Peyer's patch (tissue), 4 donors: ENCODE measurements at places on chromosomes 16 and 17. TPM values are rescaled to one million over a fixed set of nuclear protein-coding genes. Genes with fewer than 3 reads are reported as not detected.
A peak's percentile ranks its signal among the peaks of the same experiment; 100 is the strongest.

DNA sequence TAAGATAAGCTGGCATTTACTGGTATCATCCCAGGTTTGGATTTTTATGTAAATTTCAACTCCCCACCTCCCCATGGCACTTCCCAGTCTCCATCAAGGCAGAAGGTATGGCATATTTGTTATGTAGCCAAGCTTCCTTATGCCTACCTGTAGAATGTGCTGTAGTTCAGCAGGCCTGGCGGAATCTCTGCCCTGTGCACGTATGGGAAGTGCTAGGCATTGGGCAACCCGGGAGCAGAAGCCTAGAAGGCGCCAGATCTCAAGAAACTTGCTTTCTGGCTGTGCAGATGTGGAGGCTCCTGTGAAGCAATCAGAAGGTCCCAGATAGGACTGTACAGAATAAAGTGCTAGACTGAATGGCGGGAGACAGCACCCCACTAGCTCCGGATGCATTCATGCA is 64.7 kb downstream of the SNX20 start:
- DNase-seq = no peak
- peak overlapping the region; percentile 54 for H3K27ac ChIP-seq
- H3K27me3 ChIP-seq = no peaks in the 10 kb centered on the region
- no peak overlapping the region for H3K4me3 ChIP-seq

GRCh38 chr17:44733753-44734152 is 25.0 kb upstream of the ADAM11 start:
- DNase-seq = no peak
- no peak overlapping the region for H3K4me3 ChIP-seq
- H3K27me3 ChIP-seq = no peaks in the 10 kb centered on the region
- no peaks in the 10 kb centered on the region for H3K4me1 ChIP-seq

- H3K27ac ChIP-seq = peak overlapping the region; percentile 95
- H3K36me3 ChIP-seq = no peaks in the 10 kb centered on the region
- H3K27me3 ChIP-seq = no peaks in the 10 kb centered on the region
- no peak for DNase-seq
- H3K4me1 ChIP-seq = peaks cover 48% of the 10 kb centered on the region
Observed at GRCh38 chr17:39754958-39755553, 17.3 kb downstream of the GRB7 start.

DNA sequence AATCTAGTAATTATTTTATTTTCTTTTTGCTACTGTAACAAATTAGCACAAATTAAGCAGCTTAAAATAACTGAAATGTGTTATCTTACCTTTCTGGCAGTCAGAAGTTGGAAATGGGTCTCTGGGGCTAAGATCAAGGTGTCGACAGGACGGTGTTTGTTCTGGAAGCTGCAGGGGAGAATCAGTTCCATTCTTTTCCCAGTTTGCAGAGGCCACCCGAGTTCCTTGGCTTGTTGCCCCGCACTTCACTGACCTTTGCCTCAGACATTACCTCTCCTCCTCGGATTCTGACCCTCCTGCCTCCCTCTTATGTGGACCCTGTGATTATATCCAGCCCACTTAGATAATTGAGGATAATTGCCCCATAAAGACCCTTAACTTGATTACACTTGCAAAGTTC is 61.0 kb upstream of the MAF start:
- no peaks in the 10 kb centered on the region for H3K4me1 ChIP-seq
- no peak overlapping the region for H3K27ac ChIP-seq
- H3K4me3 ChIP-seq = no peak overlapping the region
- H3K27me3 ChIP-seq = no peaks in the 10 kb centered on the region

DNA sequence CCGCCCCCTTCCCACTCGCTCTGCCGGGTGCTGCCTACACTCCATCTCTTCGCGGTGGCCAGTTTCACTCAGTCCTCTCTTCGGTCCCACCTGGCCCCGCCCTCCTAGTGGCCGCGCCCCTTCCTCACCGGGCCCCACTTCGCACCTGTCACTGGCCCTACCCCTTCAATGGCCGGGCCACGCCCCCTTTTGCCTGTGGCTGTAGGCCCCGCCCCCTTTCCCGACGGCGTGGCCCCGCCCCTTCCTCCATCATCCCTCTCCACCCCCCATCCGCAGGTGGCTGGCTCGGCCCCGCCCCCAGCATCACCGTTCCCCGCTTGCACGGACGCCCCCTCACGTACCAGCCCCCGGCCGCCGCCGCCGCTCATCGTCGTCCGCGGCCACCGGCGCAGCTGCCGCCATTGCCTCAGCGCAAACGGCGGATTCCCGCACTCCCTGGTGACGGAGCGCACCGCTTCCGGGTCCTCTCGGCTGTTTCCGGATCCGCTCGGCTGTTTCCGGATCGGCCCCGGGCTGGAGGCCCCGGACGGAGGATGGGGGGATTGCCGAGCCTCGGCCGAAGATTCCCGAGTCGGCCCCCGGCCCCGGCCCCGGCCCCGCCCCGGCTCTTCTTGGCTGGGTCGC is at the start of gene RABEP2:
Gene RABEP2, minus strand, starts transcription at position 477 of the 624 bp plus-strand sequence. Its CDS starts 75 bp downstream, at position 402.
- H3K27ac ChIP-seq = peak within 1 kb of the TSS; percentile 99
- DNase-seq = peak; percentile 99
- H3K36me3 ChIP-seq = peaks cover 14% of the 10 kb centered on the region
- no peaks in the 10 kb centered on the region for H3K4me1 ChIP-seq
- H3K4me3 ChIP-seq = peak within 1 kb of the TSS; percentile 94

CAPNS2 gene
- 1.3 TPM for total RNA-seq

MYH1 gene
- not detected for total RNA-seq

GGA2 gene
- 57.8 TPM for total RNA-seq
